ENCODE measurements at places on chromosomes 3 and 15.

- no peak for DNase-seq
Measured at GRCh38 chr3:17195856-17196604, 311.3 kb downstream of the PLCL2 start.

GRCh38 chr3:44077267-44077666, 164.4 kb upstream of the TOPAZ1 start:
- no peak for DNase-seq

- DNase-seq = no peak
Measured at GRCh38 chr3:122406198-122406597, 9.7 kb downstream of the WDR5B start.

- DNase-seq = no peak
Measured at GRCh38 chr3:99957151-99957796, 139.6 kb downstream of the CMSS1 start.

- DNase-seq = no peak
Measured at GRCh38 chr3:112637700-112638099, 3.2 kb downstream of the CCDC80 start.

DNA sequence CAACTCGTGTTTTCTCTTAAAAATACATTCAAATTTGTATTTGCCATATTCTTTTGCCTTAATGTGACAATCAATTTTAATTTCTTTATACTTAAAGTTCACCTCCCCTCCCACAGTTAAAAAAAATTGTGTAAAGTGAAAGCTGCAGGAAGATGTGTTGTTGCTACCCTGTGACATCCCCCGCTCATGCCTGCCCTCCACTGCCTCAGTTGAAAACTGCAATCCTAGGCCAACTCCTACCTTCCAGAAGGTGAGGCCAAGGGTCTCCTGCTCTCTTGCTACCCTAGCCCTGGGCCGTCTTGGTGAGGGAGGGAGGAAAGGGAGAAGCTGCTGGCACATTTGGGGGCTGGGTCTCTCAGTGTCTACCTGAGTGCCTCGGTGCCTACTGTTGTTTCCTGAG, 57.0 kb upstream of the CMTM7 start:
- DNase-seq = peak; percentile 18

DNA sequence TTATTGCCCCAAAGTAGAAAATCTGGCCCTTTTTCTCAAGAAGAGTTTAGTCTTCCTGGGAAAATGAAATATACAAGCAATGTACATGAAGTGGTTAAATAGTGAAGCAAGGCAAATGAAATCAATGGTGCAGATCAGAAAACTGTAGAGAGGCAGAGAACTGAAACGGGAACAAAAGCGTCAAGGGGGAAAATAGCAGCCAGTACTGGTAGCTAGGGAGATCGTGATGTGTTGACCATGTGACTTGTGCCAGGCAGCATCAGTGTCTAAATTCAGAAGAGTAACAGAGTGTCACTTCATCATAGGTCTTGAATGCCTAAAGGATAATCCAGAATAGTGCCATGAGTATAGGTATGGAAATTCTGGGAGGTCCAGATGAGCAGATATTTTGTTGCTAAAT, 163.1 kb downstream of the CHL1 start:
- no peak for DNase-seq

DNA sequence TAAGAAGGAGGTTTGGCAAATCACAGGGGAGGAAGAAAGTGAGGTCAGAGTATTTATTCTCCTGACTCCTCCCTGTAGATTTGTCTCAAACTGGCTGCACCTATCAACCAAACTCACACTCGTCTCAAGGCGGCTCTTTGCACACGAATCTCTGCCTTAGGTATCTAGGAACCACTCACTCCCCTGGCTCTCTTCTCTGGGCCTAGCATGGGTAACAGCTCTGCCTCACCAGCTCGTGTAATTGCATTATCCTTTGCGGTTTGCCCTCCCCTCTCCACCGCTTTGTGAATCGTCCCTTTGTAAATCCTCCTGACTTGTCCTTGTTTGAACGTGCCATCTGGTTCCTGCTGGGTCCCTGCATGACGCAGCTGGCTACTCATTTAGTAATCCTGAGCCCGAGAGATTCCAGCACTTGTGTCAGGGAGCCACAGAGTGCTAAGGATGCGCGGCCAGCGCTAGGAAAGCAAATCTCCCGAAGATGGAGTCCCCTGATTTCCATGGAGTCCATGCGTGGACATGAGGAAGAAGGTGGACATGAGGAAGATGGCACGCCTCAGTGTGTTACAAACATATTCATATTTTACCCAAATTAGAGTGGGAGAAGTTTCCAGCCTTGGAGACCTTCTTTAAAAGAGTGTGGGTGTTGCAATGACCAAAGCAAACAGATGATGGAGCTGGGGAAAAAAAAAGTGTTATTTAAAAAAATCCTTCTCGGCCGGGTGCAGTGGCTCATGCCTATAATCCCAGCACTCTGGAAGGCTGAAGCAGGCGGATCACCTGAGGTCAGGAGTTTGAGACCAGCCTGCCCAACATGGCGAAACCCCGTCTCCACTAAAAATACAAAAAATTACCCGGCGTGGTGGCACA, 26.7 kb downstream of the NRROS start:
- DNase-seq = no peak

GRCh38 chr15:95087253-95087609, 855.9 kb downstream of the MCTP2 start:
- DNase-seq = no peak

GRCh38 chr3:71955240-71956068, 170.5 kb upstream of the PROK2 start:
- DNase-seq = no peak

DNA sequence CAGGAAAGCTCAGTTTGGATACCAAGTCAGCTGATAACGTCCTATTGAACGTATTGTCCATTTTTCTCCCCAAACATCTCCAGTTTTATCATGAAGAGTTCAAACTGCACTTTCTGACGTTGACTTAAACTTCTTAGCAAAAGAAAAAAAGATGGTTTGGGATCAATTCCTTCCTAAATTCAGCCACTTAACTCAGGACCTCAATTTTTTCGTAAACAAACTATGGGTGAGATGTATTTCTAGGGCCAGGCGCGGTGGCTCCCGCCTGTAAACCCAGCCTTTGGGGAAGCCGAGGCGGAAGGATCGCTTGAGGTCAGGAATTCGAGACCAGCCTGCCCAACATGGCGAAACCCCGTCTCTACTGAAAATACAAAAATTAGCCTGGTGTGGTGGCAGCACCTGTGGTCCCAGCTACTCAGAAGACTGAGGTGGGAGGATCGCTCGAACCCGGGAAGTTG, 464 bp upstream of the MRPS25 start:
- DNase-seq = no peak

GRCh38 chr3:123655400-123655799, 70.5 kb upstream of the HACD2 start:
- no peak for DNase-seq

DNA sequence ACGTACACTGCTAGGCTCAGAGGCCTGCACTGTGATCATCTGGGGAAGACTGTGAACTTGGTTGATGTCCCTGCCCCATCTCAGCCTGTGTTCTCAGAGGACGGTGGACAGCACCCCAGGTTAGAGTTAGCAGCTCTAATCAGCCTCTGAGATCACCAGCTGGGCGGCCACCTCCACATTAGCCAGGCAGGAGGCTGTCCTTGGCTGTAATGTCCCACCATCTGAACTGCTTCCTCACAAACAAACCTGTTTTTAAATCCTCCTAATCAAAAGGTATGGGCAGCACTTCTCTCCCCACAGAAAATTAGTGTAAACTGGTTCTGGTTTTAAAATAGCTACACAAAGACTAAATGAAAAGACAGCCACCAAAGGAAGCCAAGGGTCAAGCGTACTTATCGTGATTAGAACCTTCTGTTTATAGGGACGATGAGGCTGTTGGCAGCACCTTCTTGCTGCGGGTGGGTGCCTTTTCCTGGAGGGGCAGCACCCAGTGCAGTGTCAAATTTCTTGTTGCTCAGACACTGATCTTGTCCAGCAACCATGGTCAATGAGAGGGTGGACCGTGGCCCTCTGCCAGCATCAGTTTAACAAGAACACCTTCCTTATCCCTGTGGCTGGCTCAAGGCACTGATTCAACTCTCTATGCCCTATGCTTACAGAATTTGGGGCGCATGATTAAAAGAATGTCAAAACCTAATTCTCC, 24.6 kb downstream of the ACSBG1 start:
- DNase-seq = no peak

DNA sequence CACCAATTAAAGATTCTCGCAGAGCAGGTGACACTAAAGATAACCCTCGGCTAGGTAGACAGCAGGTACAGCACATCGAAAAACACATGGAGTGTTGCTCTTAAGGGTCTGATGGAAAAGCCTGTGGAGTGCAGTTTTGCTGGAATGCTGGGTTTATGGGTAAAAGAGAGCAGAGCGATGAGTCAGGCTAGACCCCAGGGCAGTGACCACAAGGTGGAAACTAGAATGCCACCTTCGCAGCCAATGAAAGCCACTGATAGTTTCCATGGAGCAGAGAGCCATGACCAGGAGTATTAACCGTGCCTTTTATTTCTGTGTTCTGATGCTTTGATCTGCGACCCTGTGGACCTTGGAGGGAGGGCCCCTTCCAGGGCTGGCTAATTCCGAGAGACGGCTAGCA, 149.8 kb downstream of the GABRB3 start:
- DNase-seq = no peak

GRCh38 chr3:5757213-5757804, 569.8 kb downstream of the EDEM1 start:
- DNase-seq = no peak

GRCh38 chr3:99544786-99545281, 93.6 kb upstream of the COL8A1 start:
- no peak for DNase-seq

GRCh38 chr3:135844386-135844785, 121.1 kb upstream of the PPP2R3A start:
- DNase-seq = no peak

GRCh38 chr3:15332405-15333098, at the start of gene SH3BP5:
TSS of gene SH3BP5 (minus strand) at chr3:15332586. CDS start at chr3:15332408, 178 bp downstream.
- DNase-seq = peak; percentile 39

DNA sequence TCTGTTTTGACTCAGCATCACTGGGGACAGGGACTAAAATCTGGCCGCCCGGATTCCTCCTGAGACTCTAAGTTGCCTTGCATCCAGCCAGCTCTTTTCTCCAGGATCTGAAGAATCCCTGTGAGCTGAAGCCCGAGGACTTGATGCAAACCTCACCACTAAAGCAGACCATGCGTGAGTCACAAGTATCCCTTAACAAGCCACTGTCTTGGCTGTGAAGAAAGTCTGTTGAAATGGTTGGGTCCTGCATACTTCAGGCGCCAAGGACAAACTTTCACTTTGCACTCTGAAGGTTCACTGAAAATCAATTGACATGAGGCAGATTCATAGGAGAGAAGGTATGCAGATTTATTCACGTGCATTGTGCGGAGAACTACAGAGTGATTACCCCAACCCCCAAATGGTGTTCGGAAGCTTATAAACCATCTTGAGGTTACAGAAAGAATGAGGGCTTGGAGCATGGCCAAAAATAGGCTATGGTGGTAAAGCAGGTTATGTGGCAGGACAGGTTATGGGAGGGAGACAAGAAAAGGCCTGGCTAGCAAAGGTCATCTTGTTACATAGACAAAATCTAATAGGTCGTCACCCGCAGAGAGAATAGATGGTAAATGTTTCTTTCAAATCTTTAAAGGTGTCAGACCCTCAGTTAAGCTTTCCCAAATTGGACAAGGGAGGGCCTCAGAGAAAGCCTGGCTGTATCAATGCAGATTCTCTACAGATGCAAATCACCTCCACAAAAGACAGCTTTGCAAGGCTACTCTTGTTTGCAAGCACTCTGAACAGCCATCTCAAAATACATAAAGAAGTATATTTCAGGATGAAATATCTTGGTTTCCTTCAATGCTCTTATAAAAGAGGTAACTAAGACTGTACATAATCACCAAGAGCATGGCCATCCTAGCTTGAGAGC, 126.3 kb upstream of the PLAAT1 start:
- DNase-seq = no peak

DNA sequence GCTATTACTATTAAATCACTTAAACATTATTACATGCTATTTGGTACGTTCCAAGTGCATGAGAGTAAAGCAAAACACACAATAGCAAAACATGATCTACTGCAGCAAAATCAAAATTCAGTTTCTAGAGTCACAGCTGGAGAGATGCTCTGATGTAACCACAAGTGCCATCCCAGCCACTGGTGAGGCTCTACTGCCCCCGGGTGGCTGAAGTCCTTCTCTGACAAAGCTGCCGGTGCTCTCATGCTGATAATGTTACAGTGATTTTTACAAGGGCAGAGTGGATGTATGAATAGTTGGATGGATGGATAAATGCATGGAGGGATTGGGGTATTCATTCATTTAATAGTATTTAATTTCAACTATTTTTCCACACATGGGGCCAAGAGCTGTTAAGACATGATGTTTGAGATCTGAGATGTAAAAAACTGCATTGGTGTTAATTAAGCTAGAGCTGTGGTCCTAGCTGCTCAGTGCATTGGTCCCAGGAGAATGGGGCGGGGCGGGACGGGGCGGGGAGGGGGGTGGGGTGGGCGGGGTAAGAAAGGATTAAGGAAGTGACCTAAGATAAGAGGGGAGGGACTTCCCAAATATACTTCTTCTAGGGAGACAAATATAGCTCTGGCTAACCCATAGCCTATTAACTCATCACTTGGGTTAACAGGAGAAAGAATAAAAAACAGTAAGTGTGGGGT, 5.3 kb upstream of the SPESP1 start:
- DNase-seq = peak; percentile 39

DNA sequence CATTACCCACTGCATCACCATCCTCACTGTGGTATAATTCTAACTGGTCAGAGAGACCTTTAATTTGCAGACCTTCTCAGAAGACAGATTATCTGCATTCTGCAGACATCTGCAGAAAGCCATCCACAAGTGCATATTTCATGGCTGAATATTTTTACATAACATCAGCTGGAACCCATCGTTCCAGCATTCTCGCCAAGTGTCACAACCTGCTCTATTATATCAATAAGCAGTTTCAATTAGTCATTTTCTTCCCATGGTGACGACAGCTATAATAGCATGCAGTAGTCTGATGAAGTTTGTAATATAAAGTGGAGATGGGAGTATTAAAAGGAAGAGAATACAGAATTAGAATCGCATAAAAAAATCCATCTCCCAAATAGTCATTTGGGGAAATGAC, 334.7 kb downstream of the FHIT start:
- no peak for DNase-seq

GRCh38 chr15:101000271-101000681, 81.1 kb downstream of the LRRK1 start:
- no peak for DNase-seq

DNA sequence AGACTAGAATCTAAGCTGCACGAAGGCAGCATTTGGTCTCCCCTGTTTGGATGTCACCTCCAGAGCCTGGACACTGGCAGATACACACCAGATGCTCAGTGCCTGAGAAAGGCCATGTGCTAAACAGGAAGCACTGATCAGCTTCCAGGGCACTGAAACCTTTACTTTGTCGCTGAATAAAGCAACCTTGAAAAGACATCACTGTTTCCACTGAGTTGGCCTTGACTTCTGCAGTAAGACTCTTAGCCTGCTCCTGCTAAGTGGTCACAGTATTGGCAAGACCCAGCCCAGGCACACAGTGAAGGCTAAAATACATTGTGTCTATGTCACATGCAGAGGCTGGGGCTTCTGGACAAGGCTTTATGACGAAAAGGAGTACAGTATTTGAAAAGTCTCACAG, 104.3 kb upstream of the ICE2 start:
- DNase-seq = no peak

GRCh38 chr15:93088981-93089726, at the start of gene RGMA:
TSS of gene RGMA (minus strand) at chr15:93089211. CDS start at chr15:93088932, 279 bp downstream.
- DNase-seq = no peak

- DNase-seq = no peak
Measured at GRCh38 chr3:61980041-61980440, 393.3 kb downstream of the FEZF2 start.

Measured in stimulated activated CD8-positive, alpha-beta memory T cell treated with anti-CD3 and anti-CD28 coated beads, Interleukin-15, amount 100 ng/mL, for 1 hour (primary cell).